ENCODE measurements at places on chromosomes 2 and 18. TPM values are rescaled to one million over a fixed set of nuclear protein-coding genes. Genes with fewer than 3 reads are reported as not detected.

Gene PPP1R1C
- not detected for total RNA-seq

Gene TGOLN2
- total RNA-seq = 90.3 TPM

Gene PAIP2B
- total RNA-seq = 1.6 TPM

Gene GLI2
- total RNA-seq = 5.3 TPM

Gene PMAIP1
- total RNA-seq = 18.2 TPM

Gene ELOA2
- total RNA-seq = not detected

Gene CTAGE1
- not detected for total RNA-seq

Gene REG1B
- not detected for total RNA-seq

Data from fibroblast of the aortic adventitia (primary cell).